COR-L47 (cell line): ENCODE measurements at places on chromosomes 12 and 14.
A peak's percentile ranks its signal among the peaks of the same experiment; 100 is the strongest.

DNA sequence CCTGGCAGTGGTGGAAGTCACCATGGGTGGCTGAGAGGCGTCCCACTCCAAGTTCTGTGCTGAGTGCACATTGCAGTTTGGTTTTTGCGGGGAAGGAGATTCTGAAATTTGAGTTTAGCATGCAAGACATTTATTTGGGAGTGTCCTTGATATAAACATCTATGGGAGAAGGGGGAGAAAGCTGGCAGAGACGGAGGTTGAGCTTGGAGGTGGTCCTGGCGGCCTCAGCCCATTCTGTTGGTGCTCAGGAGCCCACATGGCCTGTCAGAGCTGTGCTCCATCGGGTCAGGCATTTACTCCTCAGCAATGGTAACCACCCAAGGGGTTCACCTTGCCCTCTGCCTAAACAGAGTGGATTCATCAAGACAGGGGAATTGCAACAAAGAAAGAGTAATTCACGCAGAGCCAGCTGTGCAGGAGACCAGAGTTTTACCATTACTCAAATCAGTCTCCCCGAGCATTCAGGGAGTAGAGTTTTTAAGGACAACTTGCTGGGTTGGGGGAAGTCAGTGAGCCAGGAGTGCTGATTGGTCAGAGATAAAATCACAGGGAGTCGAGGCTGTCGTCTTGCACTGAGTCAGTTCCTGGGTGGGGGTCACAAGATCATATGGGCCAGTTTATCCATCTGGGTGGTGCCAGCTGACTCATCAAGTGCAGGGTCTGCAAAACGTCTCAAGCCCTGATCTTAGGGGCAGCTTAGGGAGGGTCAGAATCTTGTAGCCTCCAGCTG lies 323.3 kb upstream of the TMEM132C start:
- no peak for DNase-seq

DNA sequence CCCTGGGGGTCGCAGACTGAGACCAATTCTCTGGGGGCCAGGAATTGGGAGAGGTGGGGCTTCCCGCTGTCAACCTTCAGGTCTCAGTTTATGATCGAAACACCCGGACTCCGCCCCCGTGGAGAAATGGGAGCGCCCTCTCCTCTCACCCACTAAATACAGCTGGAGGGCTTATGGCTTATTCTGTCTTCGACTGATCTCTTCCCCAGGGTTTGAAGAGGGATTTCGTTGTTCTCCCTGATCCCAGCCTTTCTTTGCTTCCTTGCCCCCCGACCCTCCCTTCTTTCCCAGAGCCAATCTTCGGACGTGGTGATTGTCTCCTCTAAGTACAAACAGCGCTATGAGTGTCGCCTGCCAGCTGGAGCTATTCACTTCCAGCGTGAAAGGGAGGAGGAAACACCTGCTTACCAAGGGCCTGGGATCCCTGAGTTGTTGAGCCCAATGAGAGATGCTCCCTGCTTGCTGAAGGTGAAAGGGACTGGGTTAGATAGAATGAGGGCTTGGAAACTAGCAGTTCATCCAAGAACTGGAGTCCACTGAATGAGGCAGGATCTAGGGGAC lies 607 bp downstream of the OS9 start:
- no peak for DNase-seq

- DNase-seq: no peak
These were observed 9.9 kb downstream of the PUS1 start for GRCh38 chr12:131939007-131939406.

DNA sequence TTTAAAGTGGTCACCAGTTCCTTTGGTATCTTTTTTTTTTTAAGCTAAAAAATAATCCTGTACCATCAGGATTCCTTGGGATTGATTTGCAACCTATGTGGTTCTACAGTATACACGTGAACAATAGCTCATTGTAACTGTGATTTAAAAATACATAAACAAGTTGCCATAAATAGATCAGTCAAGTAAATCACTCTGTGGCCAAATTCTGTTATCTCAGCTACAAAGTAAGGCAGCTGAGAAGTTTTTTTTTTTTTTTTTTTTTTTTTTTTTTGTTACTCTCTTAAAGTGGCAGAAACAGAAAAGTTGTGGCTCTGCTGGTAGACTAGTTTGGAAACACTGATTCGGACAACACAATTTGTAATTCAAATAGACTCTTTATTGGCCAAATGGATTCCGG lies 104.5 kb downstream of the PRICKLE1 start:
- DNase-seq: no peak

GRCh38 chr14:94675036-94675435 lies 62.8 kb downstream of the SERPINA3 start:
- no peak for DNase-seq

- no peak for DNase-seq
These were observed 163.3 kb downstream of the PAWR start for GRCh38 chr12:79527473-79527872.

GRCh38 chr12:87511371-87511770 lies 517.8 kb downstream of the C12orf50 start:
- no peak for DNase-seq

- no peak for DNase-seq
These were observed 157.4 kb downstream of the DACT1 start for GRCh38 chr14:58794993-58795762.

GRCh38 chr12:6068227-6068626 lies 56.2 kb downstream of the VWF start:
- no peak for DNase-seq

GRCh38 chr14:74952697-74953484 lies 2.5 kb downstream of the PGF start:
- DNase-seq: no peak

GRCh38 chr12:17642340-17642650 lies 447.7 kb downstream of the RERGL start:
- no peak for DNase-seq

DNA sequence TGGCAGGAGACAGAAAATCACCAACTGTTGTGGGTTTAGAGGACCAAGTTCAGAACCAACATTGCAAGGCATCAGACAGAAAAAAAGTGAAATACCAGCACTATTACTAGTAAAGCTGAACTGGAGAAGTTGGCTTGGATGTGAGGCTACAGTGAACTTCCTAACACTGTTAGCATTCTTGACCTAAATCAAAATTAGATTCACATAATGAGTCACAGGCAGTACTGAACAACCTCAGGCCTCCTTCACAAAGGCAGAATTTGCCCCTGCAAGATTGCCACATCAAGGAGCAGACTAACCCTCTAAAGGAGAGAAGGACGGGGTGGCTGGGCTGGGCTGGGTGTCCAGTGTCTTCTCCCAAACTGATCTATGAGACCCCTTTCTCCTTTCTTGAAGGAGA lies 539.7 kb downstream of the SNAPC1 start:
- DNase-seq: no peak

DNA sequence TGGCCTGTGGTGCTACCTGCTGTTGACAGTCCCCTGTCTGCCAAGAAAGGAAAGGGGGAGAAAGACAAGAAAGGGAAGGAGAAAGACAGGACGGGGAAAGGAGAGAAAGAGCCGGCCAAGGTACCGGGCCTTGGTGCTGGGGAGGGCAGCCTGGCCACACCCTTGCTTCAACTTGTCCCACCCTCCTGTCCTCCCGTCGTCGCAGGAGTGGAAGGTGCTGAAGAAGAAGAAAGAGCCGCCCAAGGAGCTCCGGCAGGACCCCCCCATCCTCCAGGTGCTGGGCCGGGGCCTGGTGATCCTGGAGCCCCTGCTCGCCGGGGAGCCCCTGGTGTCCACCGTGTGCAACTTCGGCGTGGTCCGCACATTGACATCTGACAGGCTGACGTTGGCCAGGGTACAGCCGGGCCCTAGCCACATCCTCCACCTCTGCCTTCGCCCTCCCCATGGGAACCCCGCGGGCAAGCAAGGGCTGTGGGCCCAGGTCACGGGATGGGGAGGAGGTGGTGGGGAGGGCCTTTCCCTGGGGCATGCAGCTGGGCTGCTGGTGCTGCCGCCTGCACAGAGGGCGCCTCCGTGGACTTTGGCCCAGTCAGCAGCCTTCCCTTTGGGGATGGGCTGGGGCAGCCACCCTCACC lies 2.9 kb upstream of the B3GNT4 start:
- no peak for DNase-seq

DNA sequence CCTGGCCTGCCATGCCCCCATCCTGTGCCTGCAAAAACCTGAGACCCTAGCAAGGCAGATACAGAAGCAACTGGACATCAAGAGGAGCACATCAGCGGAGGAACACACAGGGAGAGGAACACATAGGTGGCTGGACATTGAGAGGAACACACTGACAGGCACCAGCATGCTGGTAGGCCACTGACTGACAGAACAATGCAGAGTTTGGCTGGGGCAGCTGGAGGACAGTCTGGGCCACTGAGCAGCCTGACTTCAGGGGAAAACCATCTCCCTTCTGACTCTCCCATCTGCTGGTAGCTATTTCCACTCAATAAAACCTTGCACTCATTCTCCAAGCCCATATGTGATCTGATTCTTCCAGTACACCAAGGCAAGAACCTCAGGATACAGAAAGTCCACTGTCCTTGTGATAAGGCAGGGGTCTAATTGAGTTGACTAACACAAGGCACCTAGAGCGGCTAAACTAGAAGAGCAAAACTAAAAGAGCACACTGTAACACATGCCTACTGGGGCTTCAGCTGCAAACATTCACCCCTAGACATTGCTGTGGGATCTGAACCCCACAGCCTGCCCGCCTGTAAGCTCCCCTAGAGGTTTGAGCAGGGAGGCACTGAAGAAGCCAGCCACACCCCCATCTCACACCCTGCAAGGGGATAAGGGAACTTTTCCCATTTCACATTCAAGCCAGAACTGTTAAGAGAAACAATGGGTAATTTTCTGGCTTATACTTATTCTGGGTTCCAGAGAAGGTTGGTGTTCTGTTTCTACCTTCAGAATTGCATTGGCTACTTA lies 22.1 kb downstream of the CLECL1 start:
- no peak for DNase-seq

- DNase-seq: no peak
These were observed 35.8 kb downstream of the ETV6 start for GRCh38 chr12:11685316-11685715.

DNA sequence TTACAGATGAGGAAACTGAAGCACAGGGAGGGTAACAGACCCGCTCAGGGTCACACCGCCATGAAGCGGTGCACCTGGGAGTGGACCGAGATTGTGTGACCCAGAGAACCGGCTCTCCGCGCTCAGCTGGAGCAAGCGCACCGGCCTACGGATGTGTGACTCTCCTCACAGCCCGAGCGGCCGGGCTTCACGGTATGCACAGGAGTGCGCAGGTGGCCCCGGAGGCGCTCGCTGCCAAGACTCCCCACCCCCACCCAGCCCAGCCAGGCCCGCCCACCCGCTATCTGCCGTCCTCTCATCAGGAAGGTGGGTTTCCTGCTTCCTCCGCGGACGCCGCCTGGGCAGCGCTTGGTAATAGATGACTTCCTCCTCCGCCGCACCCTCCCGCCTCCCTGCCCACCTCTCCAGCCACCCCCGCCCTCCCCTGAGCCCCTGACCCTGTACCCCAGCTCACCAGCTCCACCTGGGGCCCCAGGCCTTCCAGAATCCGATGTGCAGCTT lies 110.7 kb downstream of the NCOR2 start:
- no peak for DNase-seq

- DNase-seq: no peak
These were observed 52.7 kb upstream of the SYNE2 start for GRCh38 chr14:63800083-63800482.

GRCh38 chr12:13425766-13426165 lies 229.2 kb downstream of the EMP1 start:
- no peak for DNase-seq

DNA sequence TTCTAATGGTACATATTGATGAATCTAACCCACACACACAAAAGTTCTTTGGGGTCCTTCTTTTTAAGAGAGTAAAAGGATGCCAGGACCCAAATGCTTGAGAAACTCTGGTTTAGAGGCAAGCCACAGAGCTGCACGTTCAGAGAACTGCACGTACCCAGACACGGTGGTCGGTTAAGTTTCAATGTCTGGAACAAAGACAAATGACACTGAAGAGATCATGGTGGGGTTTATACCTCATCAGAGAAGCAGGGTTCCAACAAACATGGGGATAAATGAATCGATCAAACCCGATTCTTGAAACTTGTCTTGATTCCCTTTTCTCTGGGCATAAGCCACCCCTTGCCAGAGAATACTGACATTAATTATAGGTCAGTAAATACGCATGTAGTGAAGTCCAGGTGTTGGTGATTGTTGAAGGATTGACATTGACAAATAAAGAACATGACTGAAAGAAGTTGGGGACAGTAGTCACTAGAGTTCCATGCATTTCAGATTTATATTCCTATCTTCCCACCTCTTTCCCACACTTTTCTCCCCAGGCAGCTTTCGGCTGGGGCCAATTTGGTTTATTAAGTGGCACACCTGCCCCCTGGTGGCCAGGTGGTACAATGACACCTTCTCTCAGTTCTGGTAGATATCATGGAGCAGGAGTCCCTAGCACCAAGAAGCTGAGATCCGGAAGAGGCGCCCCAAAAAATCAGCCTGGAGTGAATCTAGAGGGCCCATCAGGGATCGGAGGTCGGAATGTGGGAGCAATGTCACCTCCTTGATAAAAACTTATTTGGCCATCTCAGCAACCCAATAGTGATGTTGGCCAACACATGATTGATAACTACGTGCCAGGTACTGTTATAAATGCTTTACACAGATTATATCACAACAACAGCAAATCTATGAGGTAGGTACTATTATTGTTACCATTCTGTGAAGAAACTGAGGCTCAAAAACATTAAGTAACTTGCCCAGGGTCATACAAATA lies 17.8 kb upstream of the HDAC7 start:
- peak; percentile 58 for DNase-seq

- DNase-seq: peak; percentile 12
These were observed 28.1 kb downstream of the MSRB3 start for GRCh38 chr12:65306366-65307168.

- DNase-seq: peak; percentile 74
These were observed 6.5 kb downstream of the LAG3 start for GRCh38 chr12:6778574-6779550.
